Lung (tissue), 17 donors: ENCODE measurements at places on chromosomes 3 and 15. TPM values are rescaled to one million over a fixed set of nuclear protein-coding genes. Genes with fewer than 3 reads are reported as not detected.
A peak's percentile ranks its signal among the peaks of the same experiment; 100 is the strongest.

- no peak overlapping the region for H3K4me3 ChIP-seq
- no peaks in the 10 kb centered on the region for H3K36me3 ChIP-seq
- no peak overlapping the region for H3K27ac ChIP-seq
- DNase-seq, result no peak
Observed at GRCh38 chr3:46856576-46857471, 6.4 kb downstream of the MYL3 start.

DNA sequence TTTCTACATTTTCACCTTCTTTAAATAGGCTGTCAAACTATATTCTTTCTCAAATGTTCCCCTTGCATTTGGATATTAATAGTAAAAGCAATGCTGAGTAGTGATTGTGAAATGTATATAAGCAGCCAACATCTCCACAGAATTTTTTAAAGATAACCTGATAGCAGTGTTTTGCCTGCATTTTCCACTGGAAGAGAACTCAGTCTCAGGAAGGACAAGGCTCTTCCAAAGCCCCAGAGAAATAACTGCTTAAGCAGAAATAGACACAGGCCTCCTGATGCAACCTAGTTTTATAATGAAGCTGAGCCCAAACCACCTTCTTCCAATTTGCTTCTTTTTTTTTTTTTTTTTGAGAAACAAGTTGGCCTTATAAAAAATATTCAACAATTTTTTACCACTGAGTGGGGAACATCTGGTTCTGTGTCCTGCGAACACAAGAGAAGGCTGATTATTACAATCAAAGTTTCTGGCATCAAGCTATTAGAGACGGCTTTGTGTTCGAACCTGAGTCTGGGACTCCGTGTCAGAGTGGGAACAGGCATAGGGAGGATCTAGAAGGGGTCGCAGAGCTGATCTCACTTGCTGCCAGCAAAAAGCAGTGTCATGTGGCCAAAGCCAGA, 332.5 kb upstream of the TBL1XR1 start:
- H3K4me1 ChIP-seq, result peaks cover 4% of the 10 kb centered on the region
- H3K27ac ChIP-seq, result no peak overlapping the region
- no peak overlapping the region for H3K4me3 ChIP-seq
- no peaks in the 10 kb centered on the region for H3K36me3 ChIP-seq
- no peak for DNase-seq
- H3K27me3 ChIP-seq, result no peaks in the 10 kb centered on the region

The WDR53 gene
- 9.5 TPM for total RNA-seq

The JAGN1 gene
- total RNA-seq, result 28.7 TPM

GRCh38 chr3:24679429-24679828, 184.8 kb upstream of the THRB start:
- H3K27ac ChIP-seq, result no peak overlapping the region
- H3K27me3 ChIP-seq, result no peaks in the 10 kb centered on the region
- no peak overlapping the region for H3K4me3 ChIP-seq
- no peaks in the 10 kb centered on the region for H3K4me1 ChIP-seq
- no peak for DNase-seq

The TMEM212 gene
- total RNA-seq, result 11.5 TPM

DNA sequence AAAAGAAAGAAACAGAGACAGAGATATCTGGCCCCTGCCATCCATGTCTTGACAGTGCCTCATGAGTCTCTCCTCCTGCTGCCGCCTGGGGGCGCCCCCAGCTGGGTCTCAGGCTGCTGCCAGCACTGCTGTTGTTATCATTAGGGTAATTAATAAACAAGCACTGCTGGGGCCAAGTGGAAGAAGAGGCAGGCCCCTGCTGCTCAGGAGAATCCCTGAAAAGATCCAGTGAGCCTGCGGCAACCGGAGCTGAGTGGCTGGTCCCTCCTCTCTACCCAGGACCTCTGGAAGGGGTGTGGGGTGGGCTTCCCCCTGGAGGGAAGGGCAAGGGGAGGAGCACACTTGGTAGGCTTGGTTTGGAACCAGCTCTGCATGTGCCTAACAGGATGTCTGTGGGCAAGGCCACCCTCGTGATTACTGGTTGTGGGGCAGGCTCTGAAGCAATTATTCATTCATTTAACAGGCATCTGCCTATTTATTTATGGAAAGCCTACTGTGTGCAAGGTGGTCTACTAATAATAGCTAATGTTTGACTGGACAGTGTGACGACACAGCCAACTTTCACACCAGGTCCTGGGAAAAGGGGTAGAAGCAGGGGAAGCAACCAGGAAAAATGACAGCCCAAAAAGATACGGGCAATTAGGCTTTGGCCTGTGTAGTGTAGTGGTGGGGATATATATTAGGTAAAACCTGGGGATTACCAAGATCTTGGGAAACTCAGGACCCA, 1.2 kb upstream of the TYRO3 start:
- no peak overlapping the region for H3K4me3 ChIP-seq
- no peaks in the 10 kb centered on the region for H3K36me3 ChIP-seq
- H3K27me3 ChIP-seq, result no peaks in the 10 kb centered on the region

DNA sequence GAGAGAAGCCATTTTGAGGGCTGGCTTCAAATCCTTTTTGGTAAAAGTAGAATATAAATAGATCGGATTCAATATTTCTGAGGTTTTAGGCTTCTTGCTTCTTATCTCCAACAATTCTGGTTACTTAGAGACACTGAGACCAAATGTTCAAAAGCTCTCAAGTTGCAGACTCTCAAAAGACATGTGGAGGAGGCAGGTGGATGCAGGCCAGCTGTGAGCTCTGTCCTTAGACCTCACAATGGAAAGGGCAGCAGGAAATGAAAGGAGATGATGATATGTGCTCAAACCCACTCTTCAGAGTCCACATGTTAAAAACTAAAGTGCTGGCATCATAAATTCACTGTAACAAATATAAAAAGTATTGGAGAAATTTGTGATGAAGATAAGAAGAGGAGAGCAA, 424.9 kb upstream of the ALCAM start:
- no peak for DNase-seq
- H3K4me3 ChIP-seq, result no peak overlapping the region
- H3K4me1 ChIP-seq, result peaks cover 3% of the 10 kb centered on the region

DNA sequence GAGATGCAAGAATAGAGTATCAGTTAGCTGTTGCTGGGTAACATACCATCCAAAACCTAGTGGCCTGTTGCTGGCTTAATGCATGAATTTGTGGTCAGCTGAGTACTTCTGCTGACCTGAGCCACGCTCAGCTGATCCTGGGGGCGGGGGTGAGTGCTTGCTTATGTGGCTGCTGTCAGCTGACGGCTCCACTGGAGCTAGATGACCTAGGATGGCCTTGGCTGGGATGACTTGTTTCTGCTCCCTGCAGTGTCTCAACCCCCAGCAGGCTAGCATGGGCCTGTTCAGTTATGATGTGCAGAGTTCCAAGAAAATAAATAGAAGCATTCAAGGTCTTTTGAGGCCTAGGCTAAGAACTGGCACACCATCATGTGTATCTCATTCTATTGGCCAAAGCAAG, 63.9 kb downstream of the FBLN2 start:
- no peak overlapping the region for H3K4me3 ChIP-seq
- no peak overlapping the region for H3K27ac ChIP-seq
- no peaks in the 10 kb centered on the region for H3K4me1 ChIP-seq
- H3K36me3 ChIP-seq, result no peaks in the 10 kb centered on the region
- H3K27me3 ChIP-seq, result no peaks in the 10 kb centered on the region

The CD200R1L gene
- total RNA-seq, result not detected

The OR5K2 gene
- not detected for total RNA-seq

DNA sequence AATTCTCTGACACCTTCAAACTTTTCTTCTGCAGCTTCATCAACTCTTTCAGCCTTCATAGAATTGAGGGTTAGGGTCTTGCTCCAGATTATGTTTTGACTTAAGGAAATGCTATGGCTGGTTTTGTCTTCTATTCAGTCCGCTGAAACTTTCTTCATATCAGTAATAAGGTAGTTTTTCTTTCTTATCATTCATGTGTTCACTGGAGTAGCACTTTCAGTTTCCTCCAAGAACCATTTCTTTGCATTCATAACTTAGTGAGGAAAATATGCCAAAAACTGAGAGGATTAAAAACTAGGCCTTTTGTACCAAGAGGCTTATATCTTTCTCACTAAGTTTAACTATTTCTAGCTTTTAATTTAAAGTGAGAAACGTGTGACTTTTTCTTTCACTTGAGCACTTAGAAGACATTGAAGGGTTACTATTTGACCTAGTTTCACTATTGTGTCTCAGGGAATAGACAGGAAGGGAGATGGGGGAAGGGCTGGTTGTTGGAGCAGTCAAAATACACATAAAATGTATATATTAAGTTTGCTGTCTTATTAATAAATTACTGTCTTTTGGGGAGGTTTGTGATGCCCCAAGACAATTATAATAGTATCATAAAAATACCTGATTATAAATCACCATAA, 1110.1 kb downstream of the TBL1XR1 start:
- no peaks in the 10 kb centered on the region for H3K36me3 ChIP-seq
- DNase-seq, result no peak
- no peaks in the 10 kb centered on the region for H3K4me1 ChIP-seq
- H3K4me3 ChIP-seq, result no peak overlapping the region

DNA sequence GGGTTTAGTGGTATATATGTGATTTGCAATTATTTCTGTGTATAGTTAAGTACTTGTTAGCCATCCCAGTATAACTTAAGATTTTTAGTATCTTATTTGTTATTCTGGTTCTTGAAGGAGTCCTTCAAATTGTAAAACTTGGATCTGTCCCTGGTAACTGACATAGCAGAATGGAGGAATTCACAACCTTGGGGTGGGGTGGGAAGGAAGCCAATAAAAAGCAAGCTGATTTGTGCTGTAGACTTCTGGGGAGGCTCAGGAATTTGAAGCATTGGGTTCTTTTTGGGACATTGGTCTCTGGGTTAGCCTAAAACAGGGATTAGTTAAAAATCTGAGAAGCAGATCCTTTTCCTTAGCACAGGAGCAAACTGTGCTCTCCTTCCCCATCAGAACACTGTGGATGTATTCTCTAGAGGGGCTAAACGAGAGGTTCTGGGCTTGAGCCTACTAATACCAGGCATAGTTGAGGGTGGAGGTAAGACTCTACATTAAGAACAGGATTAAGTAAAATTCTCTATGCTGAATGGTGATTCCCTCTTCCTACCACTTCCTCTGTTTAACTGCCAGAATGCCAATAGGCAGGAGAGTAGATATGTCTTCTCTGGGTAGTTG, 42.2 kb downstream of the GMPS start:
- H3K36me3 ChIP-seq, result peaks cover 36% of the 10 kb centered on the region
- H3K4me3 ChIP-seq, result no peak overlapping the region
- DNase-seq, result no peak
- peaks cover 5% of the 10 kb centered on the region for H3K4me1 ChIP-seq
- H3K27me3 ChIP-seq, result no peaks in the 10 kb centered on the region
- H3K27ac ChIP-seq, result no peak overlapping the region

The CYP1A2 gene
- total RNA-seq, result 0.17 TPM

GRCh38 chr3:193548406-193548805, 6.3 kb downstream of the ATP13A4 start:
- H3K36me3 ChIP-seq, result no peaks in the 10 kb centered on the region
- no peak overlapping the region for H3K4me3 ChIP-seq
- H3K27me3 ChIP-seq, result no peaks in the 10 kb centered on the region
- H3K27ac ChIP-seq, result no peak overlapping the region
- no peaks in the 10 kb centered on the region for H3K4me1 ChIP-seq

The TTLL13 gene
- total RNA-seq, result 1.4 TPM

DNA sequence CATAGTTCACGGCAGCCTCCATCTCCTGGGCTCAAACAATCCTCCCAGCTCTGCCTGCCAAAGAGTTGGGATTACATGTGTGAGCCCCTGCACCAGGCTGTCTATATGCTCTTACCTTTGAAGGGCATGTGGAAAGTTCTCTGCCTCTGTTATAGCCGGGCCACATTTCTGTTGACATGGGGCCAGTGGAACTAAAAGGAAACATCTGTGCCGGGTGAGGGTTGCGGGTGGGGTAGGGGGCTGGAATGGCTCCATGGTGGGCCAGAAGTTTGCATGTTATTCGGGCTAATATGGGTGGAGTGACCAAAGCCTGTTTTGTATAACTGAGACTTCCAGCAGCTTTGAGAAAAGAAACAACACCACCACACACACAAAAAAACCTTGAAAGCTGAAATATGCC, 8.3 kb upstream of the CLEC3B start:
- no peak overlapping the region for H3K27ac ChIP-seq
- no peaks in the 10 kb centered on the region for H3K36me3 ChIP-seq
- H3K27me3 ChIP-seq, result no peaks in the 10 kb centered on the region
- DNase-seq, result peak; percentile 82
- peaks cover 8% of the 10 kb centered on the region for H3K4me1 ChIP-seq

The PLSCR5 gene
- total RNA-seq, result not detected

GRCh38 chr15:28959326-28959725, 73.6 kb downstream of the APBA2 start:
- H3K36me3 ChIP-seq, result no peaks in the 10 kb centered on the region
- no peak for DNase-seq
- H3K27me3 ChIP-seq, result no peaks in the 10 kb centered on the region
- H3K4me3 ChIP-seq, result no peak overlapping the region
- H3K27ac ChIP-seq, result no peak overlapping the region
- H3K4me1 ChIP-seq, result no peaks in the 10 kb centered on the region

DNA sequence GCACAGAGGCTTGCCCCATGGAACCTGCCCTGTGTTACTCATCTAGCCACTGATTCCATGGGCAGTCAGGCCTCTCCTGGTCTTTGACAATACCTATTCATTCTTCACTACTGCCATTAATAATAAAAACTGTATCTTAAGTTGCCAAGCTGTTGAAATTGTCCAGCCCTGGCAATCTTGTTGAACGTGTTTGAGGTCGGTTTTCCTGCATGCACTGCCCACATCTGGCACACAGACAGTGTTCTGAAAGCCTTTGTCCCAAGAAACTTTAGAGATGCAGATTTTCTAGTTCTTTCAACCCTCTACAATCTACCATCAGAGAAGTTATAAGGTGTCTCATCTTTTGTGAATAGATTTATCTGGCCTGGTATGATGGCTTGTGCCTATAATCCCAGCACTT, 567.2 kb upstream of the NECTIN3 start:
- no peak overlapping the region for H3K4me3 ChIP-seq
- no peak overlapping the region for H3K27ac ChIP-seq
- DNase-seq, result no peak
- no peaks in the 10 kb centered on the region for H3K4me1 ChIP-seq
- H3K36me3 ChIP-seq, result no peaks in the 10 kb centered on the region
